ENCODE measurements at places on chromosomes 13 and 19. TPM values are rescaled to one million over a fixed set of nuclear protein-coding genes. Genes with fewer than 3 reads are reported as not detected.

TNFSF9 gene
- total RNA-seq, result 2.2 TPM

CACNA1A gene
- total RNA-seq, result 31.4 TPM

IGFL2 gene
- 0.31 TPM for total RNA-seq

ZNF446 gene
- total RNA-seq, result 7.5 TPM

NLRP11 gene
- not detected for total RNA-seq

IGSF23 gene
- total RNA-seq, result not detected

RAB3A gene
- 50.4 TPM for total RNA-seq

DMKN gene
- 0.94 TPM for total RNA-seq

TMEM238 gene
- not detected for total RNA-seq

CAMSAP3 gene
- 17.0 TPM for total RNA-seq

MIA gene
- total RNA-seq, result not detected

FCER2 gene
- total RNA-seq, result not detected

TLE2 gene
- total RNA-seq, result 6.1 TPM

DAND5 gene
- not detected for total RNA-seq

ZNF525 gene
- total RNA-seq, result 37.1 TPM

MVB12A gene
- total RNA-seq, result 19.3 TPM

PEAK3 gene
- total RNA-seq, result not detected

All from occipital lobe (tissue), 3 donors.